ENCODE measurements at places on chromosomes 4 and X. TPM values are rescaled to one million over a fixed set of nuclear protein-coding genes. Genes with fewer than 3 reads are reported as not detected.

DNA sequence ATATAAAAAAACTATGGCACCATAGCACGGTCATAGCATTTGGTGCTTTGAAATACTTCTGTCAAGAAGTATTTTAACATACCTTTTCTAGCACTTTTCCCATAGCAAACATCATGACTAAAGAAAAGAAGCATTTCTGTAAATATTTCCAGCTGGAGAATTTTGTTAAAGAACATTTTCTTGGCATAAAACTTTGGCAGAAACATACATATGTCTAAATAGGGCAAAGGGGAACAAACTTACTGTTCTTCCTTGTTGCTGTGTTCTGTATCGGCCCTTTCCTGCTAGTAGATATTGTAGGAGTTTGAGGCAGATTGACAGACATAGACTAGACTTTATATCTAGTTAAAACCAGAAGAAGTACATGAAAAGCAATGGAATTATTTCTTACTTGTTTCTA, 2368.5 kb downstream of the PCDH7 start:
- no peak for DNase-seq

DNA sequence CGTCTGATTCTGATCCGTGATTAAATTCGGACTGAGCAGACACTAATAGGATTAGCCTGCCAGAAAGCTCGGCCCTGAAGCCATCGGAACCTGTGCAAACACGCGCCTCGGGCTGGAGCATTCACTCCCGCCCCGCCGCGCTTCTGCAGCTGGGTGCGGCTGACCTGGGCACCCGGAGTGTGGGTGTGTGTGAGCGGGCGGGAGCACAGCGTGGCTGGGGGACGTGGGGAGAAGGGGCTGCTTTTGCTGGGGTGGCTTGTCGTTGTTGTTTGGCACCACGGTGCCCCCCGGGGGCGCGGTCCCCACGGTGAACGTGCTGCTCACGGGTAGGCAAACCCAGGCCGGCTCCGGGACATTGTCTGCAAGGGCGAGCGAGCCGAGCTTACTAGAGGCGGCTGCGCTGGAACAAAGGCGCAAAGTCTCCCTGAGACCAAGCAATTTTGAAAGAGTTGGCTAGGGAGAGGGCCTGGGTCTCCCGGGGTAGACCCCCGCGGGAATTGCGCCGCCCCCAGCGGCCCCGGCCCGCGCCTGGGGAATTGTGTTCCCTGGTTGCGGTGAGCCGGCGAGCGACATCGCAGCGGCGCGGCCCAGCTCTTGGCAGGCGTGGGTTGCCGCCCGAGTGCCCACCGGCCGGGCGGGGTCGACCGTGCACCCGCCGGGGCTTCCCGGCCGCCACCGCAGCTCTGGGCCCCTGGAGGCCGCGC, 1.4 kb downstream of the MAMLD1 start:
- DNase-seq, result no peak

The IQCM gene
- not detected for total RNA-seq

DNA sequence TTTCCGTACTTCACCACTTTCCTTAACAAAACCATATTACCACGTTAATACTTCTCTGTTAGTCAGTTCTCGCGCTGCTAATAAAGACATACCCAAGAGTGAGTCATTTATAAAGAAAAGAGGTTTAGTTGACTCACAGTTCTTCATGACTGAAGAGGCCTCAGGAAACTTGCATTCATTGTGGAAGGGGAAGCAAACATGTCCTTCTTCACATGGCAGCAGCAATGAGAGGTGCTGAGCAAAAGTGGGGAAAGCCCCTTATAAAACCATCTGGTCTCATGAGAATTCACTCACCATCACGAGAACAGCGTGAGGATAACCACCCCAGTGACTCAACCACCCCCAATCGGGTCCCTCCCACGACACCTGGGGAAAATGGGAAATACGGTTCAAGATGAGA, 289.8 kb upstream of the CLNK start:
- no peak for DNase-seq

The GSX2 gene
- total RNA-seq, result not detected
